ENCODE measurements at places on chromosomes 1 and 21.

DNA sequence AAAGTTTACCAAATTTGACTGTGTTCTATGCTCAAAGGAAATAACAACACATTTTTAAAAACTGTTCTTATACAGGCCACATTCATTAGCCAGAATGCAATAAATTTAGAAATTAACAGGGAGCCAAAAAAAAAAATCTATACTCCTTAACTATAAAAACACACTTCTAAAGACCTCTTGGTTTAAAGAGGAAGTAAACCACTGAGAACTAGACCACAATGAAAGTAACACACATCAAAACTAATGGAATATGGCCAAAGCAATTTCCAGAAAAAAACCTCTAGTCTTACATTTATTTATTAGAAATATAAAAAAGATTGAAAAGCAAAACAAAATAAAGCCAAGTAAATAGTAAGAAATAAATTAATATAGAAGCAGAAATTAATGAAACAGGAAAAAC is 48.9 kb upstream of the GADD45A start:
- DNase-seq: no peak

- DNase-seq: peak; percentile 75
Observed at GRCh38 chr1:25030674-25031589, 100.9 kb upstream of the RUNX3 start.

- DNase-seq: no peak
Observed at GRCh38 chr1:50917138-50918137, 42.6 kb downstream of the FAF1 start.

DNA sequence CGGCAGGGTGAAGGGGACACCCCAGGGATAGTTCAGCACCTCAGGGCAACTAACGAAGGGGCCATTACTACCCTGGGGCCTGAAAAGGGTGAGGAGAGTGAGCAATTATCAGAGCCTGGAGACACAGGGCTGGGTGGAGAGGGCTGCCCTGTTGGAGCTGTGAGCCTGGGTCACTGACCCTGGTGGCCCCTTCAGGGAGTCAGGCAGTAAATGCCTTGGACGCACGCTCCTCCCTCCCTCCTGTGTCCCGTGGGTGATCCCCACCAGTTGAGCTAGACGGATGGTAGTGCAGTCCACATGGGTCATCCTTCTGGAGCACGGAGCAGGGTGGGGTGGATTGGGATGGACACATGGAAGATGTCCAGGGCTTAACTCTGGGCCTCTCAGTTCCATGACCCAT is 305.3 kb downstream of the PTPRU start:
- DNase-seq: no peak

GRCh38 chr1:11058026-11058425 is 1.8 kb downstream of the SRM start:
- DNase-seq: no peak

GRCh38 chr1:55315552-55315951 is 100.4 kb upstream of the USP24 start:
- no peak for DNase-seq
